ENCODE measurements at places on chromosomes 5 and 9. TPM values are rescaled to one million over a fixed set of nuclear protein-coding genes. Genes with fewer than 3 reads are reported as not detected.
A peak's percentile ranks its signal among the peaks of the same experiment; 100 is the strongest.

Gene ABO
- 31.1 TPM for total RNA-seq

Gene TMC1
- 2.0 TPM for total RNA-seq

Gene PCDHGA7
- total RNA-seq: 12.7 TPM

Gene GIN1
- 16.8 TPM for total RNA-seq

Gene TMEM245
- 63.6 TPM for total RNA-seq

Gene DCAF12
- 99.3 TPM for total RNA-seq

- DNase-seq: no peak
- H3K27me3 ChIP-seq: no peaks in the 10 kb centered on the region
- H3K4me3 ChIP-seq: no peak overlapping the region
Measured at GRCh38 chr5:109027983-109028607, 280.4 kb downstream of the FER start.

DNA sequence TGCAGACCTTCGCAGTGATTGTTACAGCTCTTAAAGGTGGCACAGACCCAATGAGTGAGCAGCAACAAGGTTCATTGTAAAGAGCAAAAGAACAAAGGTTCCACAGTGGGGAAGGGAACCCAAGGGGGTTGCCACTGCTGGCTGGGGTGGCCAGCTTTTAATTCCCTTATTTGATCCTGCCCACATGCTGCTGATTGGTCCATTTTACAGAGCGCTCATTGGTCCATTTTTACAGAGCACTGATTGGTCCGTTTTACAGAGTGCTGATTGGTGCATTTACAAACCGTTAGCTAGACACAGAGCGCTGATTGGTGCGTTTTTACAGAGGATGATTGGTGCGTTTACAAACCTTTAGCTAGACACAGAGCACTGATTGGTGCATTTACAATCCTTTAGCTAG lies 360.6 kb upstream of the DAB2 start:
- no peak overlapping the region for H3K4me3 ChIP-seq
- H3K36me3 ChIP-seq: no peaks in the 10 kb centered on the region
- peak; percentile 19 for DNase-seq
- no peaks in the 10 kb centered on the region for H3K4me1 ChIP-seq
- H3K27ac ChIP-seq: no peak overlapping the region

DNA sequence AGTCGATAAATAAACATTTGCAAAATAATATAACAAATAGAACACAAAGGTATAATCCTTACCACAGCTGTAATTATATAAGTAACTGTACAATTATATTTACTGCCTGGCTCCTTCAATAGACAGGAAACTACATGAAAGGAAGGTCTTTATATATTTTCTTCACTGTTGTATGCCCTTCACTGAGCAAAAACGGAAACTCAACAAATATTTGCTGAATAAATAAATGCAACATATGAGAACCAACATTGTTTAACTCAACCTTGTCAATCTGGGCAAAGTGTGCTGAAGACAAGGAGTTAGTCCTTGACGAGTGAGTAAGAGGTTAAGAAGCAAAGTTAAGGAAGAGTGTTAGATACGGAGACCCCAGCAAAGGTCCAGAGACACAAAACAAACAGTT lies 22.6 kb downstream of the PSMD5 start:
- DNase-seq: no peak
- H3K4me1 ChIP-seq: no peaks in the 10 kb centered on the region
- no peak overlapping the region for H3K4me3 ChIP-seq
- no peaks in the 10 kb centered on the region for H3K36me3 ChIP-seq
- no peak overlapping the region for H3K27ac ChIP-seq
- H3K27me3 ChIP-seq: no peaks in the 10 kb centered on the region

GRCh38 chr9:121609822-121610637 lies 41.4 kb upstream of the DAB2IP start:
- H3K27ac ChIP-seq: no peak overlapping the region
- no peak overlapping the region for H3K4me3 ChIP-seq
- no peaks in the 10 kb centered on the region for H3K27me3 ChIP-seq
- H3K36me3 ChIP-seq: no peaks in the 10 kb centered on the region
- no peak for DNase-seq
- H3K4me1 ChIP-seq: no peaks in the 10 kb centered on the region

GRCh38 chr9:38232895-38233294 lies 159.6 kb upstream of the ALDH1B1 start:
- no peak for DNase-seq
- no peaks in the 10 kb centered on the region for H3K4me1 ChIP-seq
- no peaks in the 10 kb centered on the region for H3K36me3 ChIP-seq
- no peak overlapping the region for H3K4me3 ChIP-seq
- no peaks in the 10 kb centered on the region for H3K27me3 ChIP-seq

DNA sequence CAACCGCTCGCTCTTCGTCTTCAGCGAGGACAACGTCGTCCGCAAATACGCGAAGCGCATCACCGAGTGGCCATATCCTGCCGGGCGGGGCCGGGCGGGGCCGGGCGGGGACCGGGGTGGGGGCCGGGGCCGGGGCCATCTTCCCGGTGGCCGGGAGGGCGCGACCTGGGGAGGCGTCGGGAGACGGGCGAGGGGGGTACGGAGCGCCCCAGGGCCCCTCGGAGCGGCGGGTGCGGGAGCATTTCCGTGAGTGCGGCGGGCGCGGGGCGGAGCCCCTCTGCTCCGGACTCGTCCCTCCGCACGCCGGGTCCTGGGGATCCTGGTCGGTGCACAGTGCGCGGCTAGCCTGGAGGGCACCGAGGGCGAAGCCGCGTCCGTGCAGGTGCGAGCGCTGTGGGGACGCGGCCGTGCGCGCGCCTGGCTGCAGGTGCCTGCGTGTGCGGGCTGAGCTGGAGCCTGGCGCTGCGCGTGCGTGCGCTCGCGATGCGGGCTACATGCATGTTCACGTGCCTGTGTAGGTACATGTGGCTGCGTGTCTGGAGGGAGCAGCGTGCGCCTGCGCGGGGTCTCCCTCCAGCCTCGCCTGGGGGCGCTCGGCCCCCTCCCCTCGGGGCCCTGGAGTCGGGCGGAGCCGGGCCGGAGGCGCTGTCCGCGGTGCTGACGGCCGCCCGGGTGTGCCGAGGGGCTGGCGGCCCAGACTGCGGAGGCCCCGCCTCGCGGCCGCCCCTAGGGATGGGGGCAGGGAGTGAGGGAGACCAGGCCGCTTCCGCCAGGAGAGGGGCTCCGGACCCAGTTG lies 762 bp downstream of the CACNA1B start:
- H3K27me3 ChIP-seq: no peaks in the 10 kb centered on the region
- peak overlapping the region; percentile 39 for H3K4me3 ChIP-seq
- H3K36me3 ChIP-seq: no peaks in the 10 kb centered on the region

- no peaks in the 10 kb centered on the region for H3K4me1 ChIP-seq
- H3K27me3 ChIP-seq: no peaks in the 10 kb centered on the region
- no peak for DNase-seq
- H3K36me3 ChIP-seq: no peaks in the 10 kb centered on the region
Measured at GRCh38 chr5:109844148-109844547, 154.4 kb downstream of the MAN2A1 start.

- no peak overlapping the region for H3K27ac ChIP-seq
- H3K27me3 ChIP-seq: no peaks in the 10 kb centered on the region
- no peaks in the 10 kb centered on the region for H3K36me3 ChIP-seq
- H3K4me3 ChIP-seq: peak overlapping the region; percentile 83
- H3K4me1 ChIP-seq: peaks cover 7% of the 10 kb centered on the region
Measured at GRCh38 chr5:81749192-81749560, 1.7 kb downstream of the SSBP2 start.

DNA sequence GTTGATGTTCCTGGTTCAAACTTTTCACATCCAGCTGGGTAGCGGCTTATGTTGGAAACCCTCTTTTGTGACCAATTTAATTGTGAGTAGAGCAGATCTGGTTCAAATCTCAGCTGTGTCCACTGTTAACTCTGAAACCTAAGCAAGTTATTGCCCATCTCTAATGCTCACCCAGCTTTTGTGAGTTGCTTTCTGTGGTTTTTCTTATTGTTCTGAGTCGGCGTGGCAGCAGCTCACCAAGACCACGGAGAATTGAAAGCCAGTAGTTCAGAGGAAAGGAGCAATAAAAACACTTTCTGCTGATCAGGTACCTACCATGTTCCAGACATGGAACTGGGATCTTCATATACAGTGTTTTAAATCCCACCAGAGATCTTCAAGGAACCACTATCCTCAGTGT lies 114.4 kb downstream of the DOCK2 start:
- DNase-seq: no peak
- no peaks in the 10 kb centered on the region for H3K27me3 ChIP-seq

DNA sequence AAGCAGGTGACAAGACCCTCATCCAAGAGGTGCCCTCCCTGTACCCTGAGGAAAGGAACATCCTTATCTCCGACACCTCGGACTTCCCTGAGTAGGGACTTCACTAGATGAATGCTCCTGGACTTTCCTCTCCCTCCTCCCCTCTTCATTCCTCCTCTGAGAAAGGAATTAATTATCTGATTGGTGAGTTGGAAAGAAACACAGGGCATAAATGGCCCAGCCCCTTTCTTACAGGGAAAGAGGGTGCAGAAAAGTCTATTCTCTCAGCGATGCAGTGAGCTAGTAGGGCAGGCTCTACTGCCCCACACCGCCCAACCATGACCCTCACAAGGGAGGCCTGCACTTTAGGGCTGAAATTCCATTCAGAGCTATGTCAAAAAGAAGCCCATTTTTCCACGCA lies 87.5 kb downstream of the TTC39B start:
- no peaks in the 10 kb centered on the region for H3K4me1 ChIP-seq
- no peaks in the 10 kb centered on the region for H3K27me3 ChIP-seq
- no peaks in the 10 kb centered on the region for H3K36me3 ChIP-seq

DNA sequence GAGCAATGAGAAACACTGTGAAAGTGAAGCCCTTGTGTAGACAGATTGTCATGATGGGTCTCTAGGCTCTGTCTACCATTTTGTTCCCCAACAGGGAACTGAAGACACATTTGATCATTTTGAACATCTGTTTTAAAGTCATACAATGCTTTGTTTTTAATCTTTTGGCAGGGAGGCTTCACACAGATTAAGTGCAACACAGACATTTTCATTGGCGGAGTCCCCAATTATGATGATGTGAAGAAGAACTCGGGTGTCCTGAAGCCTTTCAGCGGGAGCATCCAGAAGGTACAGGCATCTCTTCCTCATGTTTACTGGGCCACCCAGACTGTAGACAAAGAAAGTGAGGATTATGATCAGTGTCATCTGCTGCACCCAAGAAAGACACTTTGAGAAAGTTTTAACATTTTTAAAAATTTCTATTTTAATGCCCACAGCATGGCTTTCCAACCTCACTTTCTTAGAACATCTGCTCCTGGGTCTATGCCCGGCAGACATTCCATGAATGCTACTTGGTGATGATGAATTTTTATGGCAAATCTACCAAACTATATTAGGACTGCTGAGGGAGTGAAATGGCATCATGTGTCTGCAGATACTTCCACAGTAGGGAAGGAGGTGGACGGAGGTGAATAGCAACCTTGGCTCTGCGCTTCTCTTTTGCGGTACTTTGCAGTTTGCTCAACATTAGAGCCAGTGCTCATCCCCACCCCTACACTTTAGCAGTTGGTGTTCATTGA lies 121.3 kb downstream of the LIFR start:
- H3K27ac ChIP-seq: no peak overlapping the region
- H3K4me3 ChIP-seq: no peak overlapping the region
- DNase-seq: no peak
- H3K36me3 ChIP-seq: no peaks in the 10 kb centered on the region
- no peaks in the 10 kb centered on the region for H3K27me3 ChIP-seq

GRCh38 chr5:170372971-170373370 lies 16.2 kb downstream of the KCNMB1 start:
- H3K4me3 ChIP-seq: no peak overlapping the region
- H3K27me3 ChIP-seq: no peaks in the 10 kb centered on the region
- no peak overlapping the region for H3K27ac ChIP-seq
- H3K36me3 ChIP-seq: no peaks in the 10 kb centered on the region

GRCh38 chr9:14909181-14909580 lies 1.0 kb downstream of the FREM1 start:
- H3K4me1 ChIP-seq: peaks cover 3% of the 10 kb centered on the region
- no peaks in the 10 kb centered on the region for H3K27me3 ChIP-seq
- no peaks in the 10 kb centered on the region for H3K36me3 ChIP-seq
- H3K27ac ChIP-seq: no peak overlapping the region
- DNase-seq: no peak

Measured in testis (tissue), 5 donors.